ENCODE measurements at places on chromosomes 7 and 10.
A peak's percentile ranks its signal among the peaks of the same experiment; 100 is the strongest.

- no peak for DNase-seq
Observed at GRCh38 chr7:78523930-78524329, 725.4 kb downstream of the PHTF2 start.

DNA sequence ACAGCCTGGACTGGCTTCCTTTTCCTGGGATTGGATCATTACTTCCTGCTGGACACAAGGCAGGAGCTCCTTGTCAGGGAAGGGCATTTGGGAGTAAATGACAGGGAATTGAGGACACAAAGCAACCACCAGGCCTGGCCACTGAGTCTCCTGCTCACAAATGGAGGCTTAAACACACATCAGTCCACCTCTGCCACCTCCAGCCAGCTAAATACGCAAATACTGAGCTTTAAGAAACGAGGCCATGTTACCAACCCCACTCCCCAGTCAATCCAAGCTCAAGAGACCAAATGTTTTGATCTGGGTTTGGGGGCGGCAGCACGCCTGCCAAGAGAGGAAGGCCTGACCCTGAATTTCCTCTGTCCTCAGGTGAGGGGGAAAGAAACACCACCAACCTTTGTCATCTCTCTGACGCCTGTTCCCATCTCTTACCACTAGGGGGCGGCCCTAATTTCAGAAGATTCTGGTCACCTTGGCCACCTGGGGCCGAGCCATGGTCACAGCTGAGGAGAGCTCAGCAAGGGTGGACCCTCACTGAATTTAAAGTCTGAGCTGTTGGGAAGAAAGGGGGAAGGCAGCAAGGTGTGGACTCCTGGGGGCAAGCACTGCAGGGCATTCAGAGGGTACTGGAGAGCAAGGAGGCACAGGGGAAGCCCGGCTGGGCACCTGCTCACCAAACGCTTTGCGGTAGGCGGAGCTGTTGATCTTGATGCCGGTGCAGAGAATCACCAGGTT lies 16.5 kb downstream of the AIFM2 start:
- DNase-seq = no peak

DNA sequence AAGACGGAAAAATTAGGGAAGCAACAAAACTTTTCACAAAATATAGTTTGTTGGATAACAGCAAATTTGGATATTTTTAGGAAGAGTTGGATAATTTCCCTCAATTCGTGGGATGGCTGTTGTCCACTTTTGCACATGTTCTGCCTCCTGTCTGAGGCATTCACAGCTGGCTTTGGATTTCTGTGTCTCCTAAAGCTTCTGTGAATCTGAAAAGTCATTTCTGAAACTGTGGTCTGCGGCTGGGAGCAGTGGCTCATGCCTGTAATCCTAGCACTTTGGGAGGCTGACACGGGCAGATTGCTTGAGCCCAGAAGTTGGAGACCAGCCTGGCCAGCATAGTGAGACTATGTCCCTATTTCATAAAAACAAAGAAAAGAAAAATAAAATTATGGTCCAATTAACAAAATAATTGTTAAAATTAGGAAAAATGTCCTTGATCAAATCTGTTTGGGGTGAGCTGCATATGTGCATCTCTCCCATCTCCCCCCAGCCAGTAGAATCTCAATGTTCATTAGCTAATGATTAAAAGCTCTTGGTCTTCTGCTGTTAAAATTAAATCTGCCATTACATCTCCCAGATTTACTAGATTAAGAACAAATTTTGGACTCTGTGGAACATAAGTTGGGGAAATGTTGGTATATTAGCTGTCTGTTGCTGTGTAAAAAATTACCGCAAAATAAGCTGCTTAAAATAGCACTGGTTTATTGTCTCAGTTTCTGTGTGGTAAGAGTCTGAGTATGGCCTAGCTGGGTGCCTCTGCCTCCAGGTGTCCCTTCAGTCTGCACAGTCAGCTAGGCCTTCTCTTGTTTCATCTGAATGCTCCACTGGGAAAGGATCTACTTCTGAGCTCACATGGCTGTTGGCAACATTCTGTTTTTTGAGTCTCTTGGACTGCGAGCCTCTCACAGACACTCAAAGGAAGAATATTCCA lies 332.0 kb upstream of the FZD1 start:
- DNase-seq = peak; percentile 12

- DNase-seq = no peak
Observed at GRCh38 chr7:94969434-94970084, 62.2 kb downstream of the PPP1R9A start.

DNA sequence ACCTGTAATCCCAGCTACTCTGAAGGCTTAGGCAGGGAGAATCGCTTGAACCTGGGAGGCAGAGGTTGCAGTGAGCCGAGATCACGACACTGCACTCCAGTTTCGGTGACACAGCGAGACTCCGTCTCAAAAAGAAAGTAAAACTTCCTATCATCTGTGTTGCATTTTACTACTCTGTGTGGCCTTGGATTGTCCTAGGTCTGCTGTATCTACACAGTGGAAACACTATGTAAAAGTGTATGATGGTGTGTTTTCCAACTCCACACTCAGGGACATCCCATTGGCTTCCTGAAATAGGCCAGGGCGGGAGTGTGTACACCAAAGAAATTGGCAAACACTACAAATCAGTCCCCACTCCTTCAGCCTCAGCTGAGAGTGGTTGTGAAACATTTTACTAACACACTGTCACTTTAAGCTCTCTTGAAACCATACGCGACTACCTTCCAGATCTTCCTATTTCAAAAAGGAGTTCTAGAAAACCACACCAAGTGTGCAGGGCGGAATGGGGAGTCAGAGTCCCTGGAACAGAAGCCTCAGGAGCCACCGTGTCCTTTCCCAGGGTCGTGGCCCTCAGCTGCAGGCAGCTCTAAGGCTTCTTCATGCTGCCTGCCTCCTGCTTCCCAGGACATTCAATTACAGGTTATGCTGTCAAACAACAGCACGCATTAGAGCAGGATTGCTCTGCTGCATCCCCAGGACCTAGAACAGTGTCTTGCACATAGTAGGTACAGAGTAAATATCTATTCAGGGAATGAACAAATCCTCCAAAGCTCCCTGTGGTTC lies 275.4 kb downstream of the PARD3 start:
- DNase-seq = no peak

- DNase-seq = no peak
Observed at GRCh38 chr10:69477968-69478597, 26.8 kb downstream of the TSPAN15 start.

GRCh38 chr10:122078326-122078725 lies 89.4 kb downstream of the TACC2 start:
- DNase-seq = no peak

DNA sequence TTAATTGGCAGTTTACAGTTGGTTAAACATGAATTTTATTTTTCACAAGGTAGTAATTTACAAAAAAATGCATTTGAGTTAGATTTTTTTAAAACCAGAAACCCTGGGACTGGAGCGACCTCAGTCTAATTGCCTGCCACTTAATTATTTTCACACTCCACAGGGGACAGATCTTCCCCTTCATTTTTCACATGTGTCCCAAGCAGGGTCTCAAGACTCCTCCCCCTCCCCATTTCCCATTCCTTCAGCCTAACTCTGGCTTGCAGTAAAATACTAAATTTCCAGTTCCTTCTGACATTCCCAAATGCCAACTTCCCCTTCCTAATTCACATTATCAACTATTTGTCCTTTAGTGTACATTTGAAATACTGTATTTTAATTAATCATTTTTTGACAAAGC lies 948 bp downstream of the ZNF138 start:
- DNase-seq = no peak

DNA sequence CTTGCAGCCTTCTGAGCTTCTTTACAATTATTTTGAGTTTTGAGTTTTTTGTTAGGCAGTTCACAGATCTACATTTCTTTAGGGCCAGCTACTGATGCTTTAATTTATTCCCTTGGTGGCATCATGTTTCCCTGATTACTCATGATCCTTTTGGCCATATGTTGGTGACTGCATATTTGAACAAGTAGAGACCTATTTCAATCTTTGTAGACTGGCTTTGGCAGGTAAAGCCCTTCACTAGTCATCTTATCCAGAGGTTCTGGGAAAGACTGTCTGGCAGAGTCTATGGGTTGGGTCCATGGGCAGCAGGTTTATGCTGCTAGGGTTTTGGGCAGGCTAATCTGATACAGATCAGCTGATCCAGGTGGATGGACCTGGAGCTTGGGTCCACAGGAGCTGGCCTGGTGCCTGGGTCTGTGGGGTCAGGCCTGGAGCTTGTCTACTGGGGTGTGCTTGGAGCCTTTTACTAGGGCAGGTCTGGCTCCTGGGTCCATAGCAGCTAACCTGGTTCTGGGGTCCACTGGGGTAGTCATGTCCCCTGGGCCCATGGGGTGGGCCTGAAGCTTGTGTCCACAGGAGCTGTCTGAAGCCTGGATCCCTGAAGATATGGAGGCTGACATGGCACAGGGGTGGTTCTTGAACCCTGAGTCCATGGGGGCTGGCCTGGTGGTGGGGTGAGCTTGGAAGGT lies 72.7 kb downstream of the GPR85 start:
- no peak for DNase-seq

- DNase-seq = no peak
Observed at GRCh38 chr10:36602374-36602773, 523.0 kb upstream of the ANKRD30A start.

DNA sequence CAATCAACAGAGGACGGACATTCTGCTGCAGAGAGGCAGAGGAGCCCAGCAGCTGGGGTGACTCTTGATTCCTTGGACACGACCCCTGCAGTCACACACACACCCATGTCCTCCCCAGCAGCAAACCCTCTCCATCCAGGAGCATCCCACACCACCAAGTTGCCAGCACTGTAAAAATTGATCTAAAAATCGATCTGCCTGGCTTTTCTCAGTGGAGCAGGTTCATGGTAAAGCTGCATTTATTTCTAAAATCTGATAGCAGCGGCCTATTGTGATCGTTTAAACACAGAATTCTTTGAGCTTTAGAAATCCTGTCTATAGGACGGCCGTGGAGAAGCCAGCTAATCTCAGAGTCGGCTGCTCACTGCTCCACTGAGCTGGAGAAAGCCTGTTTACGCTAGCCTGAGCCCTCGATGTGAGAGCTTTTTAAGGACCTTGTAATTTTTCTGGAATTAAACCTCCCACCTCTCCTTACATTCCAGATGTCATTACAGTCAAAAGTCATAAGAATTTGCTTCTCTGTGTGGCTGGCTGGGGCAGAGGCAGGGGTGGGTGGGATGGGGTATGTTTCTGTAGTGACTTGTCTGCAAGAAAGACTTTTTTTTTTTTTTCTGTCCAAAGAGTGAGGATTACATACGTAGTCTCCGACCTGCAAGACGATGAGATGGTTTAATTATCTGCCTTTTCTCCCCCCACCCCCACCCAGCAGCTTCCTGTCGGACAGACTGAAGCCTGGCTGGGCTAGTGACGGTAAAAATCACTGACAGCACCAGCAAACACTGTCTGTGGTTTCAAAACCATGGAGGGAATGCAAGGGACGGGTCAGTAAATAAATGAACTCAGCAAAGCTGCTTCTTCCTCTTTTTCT lies 31.6 kb downstream of the TRIM8 start:
- DNase-seq = no peak

DNA sequence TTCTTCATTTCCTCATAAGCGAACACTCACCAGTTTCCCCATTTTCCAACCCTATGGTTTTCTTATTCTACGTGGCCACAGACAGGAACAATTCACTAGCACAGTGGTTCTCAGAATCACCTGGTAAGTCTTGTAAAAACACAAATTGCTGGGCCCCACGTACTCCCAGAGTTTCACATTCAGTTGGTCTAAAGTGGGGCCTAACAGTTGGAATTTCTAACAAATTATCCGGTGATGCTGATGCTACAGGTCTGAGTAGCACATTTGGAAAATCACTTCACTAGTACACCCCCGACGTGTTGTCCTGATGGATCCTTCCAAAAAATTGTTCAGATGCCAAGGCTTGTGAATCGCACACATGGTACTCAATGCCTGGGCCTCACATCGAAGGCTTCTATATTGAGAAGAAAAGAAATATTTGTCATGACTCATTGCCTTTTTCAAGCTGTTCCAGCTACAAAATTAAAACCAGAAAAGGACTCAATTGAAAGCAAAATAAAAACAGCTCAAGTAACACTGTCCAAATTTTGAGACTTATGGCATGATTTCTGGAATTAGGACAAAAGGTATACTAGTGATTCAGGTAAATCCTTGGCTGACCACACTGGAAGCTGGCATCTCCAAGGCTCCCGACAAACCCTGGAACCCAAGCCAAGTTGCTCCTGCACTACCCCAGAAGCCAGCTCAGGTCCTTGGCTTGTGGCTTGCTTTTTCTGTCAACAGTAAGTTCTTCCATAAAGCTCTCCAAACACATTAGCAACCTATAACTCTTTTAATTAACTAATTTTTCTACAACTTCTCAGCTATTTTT lies 12.9 kb upstream of the VIM start:
- no peak for DNase-seq

DNA sequence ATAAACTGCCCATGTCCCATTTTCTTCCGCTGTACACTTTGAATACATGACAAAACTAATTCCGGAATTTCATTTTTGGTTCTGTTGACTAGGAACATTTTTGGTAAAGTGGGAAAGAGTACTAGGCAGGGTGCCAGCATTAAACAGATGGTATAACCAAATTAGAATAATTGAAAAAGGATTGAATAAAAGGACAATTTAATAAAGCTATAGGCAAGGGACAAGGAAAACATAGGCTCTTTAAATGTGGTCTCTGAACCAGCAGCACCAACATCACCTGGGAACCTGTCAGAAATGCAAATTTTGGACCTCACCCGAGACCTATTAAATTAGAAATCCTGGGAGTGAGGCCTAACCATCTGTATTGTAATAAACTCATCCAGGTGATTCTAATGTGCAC lies 376.9 kb downstream of the LRRTM3 start:
- DNase-seq = no peak

GRCh38 chr7:99308461-99309074 lies 17.1 kb upstream of the ARPC1A start:
- no peak for DNase-seq

- DNase-seq = no peak
Observed at GRCh38 chr10:74575191-74575720, 251.1 kb upstream of the KAT6B start.

GRCh38 chr7:80263821-80264220 lies 129.2 kb downstream of the GNAI1 start:
- no peak for DNase-seq

GRCh38 chr10:112288486-112288885 lies 5.3 kb downstream of the TECTB start:
- DNase-seq = no peak

DNA sequence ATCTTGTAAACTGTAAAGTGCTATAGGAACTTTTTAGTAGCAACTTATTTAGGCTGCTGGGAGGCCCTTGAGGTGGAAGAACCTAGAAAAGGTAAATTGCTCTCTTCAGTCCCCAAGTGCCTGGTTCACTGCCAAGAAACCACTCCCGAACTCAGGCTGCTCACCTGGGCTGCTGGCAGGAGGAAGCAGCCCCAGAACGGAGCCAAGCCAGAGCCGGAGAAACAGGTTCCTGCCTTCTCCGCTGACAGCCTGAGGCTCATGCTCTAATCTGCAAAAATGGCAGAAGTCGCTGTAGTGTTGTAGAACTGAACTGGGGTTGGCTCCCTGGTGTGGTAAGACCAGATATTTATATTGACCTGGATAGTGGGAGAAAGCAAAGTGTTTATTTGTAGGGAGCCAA lies 136.0 kb downstream of the CUL2 start:
- DNase-seq = peak; percentile 86

Data from DMS79 (cell line).